ENCODE measurements at places on chromosomes 1 and 21.
A peak's percentile ranks its signal among the peaks of the same experiment; 100 is the strongest.

DNA sequence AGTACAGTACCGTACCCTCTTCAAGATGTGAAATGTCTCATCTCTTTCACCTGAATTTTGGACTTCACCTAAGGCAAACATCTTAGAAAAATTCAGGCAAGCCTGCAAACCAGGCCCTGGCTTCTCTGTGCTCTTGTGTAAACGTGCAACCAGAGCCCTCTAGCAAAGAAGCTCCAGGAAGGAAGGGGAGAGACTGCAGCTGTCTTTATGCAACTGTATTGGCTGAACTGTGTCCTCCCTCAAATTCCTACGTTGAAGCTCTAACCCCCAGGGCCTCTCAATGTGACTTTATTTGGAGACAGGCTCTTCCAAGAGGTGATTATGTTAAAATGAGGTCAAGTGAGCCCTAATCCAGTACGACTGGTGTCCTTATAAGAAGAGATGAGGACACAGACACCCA is 60.3 kb downstream of the SLC45A1 start:
- no peak for DNase-seq

GRCh38 chr21:44293551-44294231 is 6.2 kb upstream of the PFKL start:
- DNase-seq: no peak

- DNase-seq: no peak
Measured at GRCh38 chr21:44067011-44067839, 40.0 kb upstream of the PWP2 start.

- no peak for DNase-seq
Measured at GRCh38 chr1:215083383-215083961, 935 bp downstream of the KCNK2 start.

GRCh38 chr1:85623061-85623471 is 42.5 kb downstream of the CCN1 start:
- DNase-seq: peak; percentile 44

- no peak for DNase-seq
Measured at GRCh38 chr1:238187575-238187949, 296.8 kb upstream of the ZP4 start.
